MCF 10A (cell line): ENCODE measurements at places on chromosomes 6 and 20. TPM values are rescaled to one million over a fixed set of nuclear protein-coding genes. Genes with fewer than 3 reads are reported as not detected.

- peaks cover 6% of the 10 kb centered on the region for H3K4me1 ChIP-seq
- H3K36me3 ChIP-seq, result peaks cover 14% of the 10 kb centered on the region
- no peak overlapping the region for H3K4me3 ChIP-seq
- peak; percentile 24 for DNase-seq
- H3K27ac ChIP-seq, result no peak overlapping the region
Measured at GRCh38 chr6:157075549-157076450, 247.5 kb downstream of the TMEM242 start.

DNA sequence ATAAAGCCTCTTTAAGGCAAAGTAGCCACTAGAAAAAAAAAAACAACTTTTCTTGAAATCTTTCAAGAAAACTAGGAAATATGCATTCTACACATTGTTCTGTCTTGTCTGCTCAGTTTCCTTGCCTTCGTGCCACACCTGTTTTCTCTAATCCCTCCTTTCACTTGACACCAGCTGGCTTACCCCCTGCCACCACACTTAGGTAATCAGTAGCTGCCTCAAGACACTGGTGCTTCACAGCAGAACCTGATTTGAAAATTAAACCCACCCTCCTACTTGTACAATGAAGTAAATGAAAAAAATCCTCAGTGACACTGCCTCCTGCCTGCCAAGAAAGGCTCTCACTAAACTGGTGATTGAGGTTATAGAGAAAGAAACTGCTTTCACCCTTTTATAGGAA is 45.8 kb upstream of the SCML4 start:
- peaks cover 75% of the 10 kb centered on the region for H3K36me3 ChIP-seq
- H3K4me3 ChIP-seq, result no peak overlapping the region
- peaks cover 5% of the 10 kb centered on the region for H3K4me1 ChIP-seq

DNA sequence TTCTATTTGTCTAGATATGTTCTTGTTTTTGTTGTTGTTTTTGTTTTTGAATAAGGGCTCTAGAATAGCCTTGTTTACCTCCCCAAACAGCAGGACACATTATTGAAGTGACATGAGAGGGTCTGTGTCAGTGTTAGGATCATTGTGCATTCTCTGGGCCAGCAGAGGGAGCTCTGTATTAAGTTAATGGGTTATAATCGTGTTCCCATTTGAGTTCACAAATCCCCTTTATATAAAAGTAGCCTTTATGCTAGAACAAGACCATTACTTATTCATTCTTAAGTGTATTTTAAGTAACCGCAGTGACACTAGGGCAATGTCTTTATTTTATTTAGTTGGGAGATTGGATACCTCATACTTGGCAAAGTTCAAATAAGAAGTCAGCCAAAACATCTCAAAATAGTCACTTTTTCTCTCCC is 44.8 kb downstream of the STK4 start:
- peaks cover 22% of the 10 kb centered on the region for H3K4me1 ChIP-seq
- peaks cover 22% of the 10 kb centered on the region for H3K36me3 ChIP-seq
- peak overlapping the region; percentile 6 for H3K27ac ChIP-seq
- peak; percentile 75 for DNase-seq
- no peaks in the 10 kb centered on the region for H3K27me3 ChIP-seq

DNA sequence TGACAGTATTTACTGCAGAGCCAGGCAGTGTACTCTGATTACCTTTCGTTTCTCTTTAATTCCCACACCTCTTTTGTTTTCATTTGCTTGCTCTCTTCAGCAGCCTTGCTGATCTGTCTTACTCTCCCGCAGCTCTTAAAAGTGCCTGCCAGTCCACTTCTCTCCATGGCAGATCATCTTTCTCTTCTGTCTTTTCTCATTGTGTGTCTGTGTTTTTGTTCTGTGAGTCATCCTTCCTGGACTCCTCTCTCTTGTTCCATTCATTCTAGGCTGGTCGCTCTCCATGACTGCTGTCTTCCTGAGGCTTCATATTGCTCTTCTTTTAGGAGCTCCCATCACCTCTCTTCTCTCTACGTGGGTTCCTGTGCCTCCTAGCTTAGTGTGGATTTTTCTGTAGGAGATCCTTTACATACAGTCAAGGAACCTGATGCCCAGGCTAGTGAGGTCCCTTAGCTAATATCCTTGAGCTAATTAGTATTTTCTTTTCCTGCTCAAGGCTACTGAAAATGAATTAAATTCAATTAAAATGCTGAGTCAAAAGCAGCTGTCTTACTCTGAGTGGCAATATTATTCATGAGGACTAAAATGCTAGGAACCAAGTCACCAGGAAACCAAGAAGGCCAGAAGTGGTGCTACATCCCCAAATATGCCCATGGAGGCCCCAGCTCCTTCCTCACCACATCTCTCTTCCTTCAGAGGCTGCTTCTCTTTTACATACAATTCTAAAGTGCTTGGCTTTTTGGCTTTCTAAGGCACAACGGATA is 86.1 kb downstream of the SLX4IP start:
- peak overlapping the region; percentile 24 for H3K4me3 ChIP-seq
- peaks cover 4% of the 10 kb centered on the region for H3K36me3 ChIP-seq
- H3K27me3 ChIP-seq, result no peaks in the 10 kb centered on the region
- H3K4me1 ChIP-seq, result peaks cover 61% of the 10 kb centered on the region
- H3K27ac ChIP-seq, result peak overlapping the region; percentile 83
- DNase-seq, result peak; percentile 86

GRCh38 chr20:11372876-11373790 is 544.6 kb upstream of the BTBD3 start:
- no peaks in the 10 kb centered on the region for H3K27me3 ChIP-seq
- H3K4me1 ChIP-seq, result peaks cover 36% of the 10 kb centered on the region
- H3K36me3 ChIP-seq, result no peaks in the 10 kb centered on the region

GRCh38 chr6:96156425-96156824 is 140.7 kb downstream of the FUT9 start:
- no peak overlapping the region for H3K4me3 ChIP-seq
- H3K27me3 ChIP-seq, result peaks cover 39% of the 10 kb centered on the region

DNA sequence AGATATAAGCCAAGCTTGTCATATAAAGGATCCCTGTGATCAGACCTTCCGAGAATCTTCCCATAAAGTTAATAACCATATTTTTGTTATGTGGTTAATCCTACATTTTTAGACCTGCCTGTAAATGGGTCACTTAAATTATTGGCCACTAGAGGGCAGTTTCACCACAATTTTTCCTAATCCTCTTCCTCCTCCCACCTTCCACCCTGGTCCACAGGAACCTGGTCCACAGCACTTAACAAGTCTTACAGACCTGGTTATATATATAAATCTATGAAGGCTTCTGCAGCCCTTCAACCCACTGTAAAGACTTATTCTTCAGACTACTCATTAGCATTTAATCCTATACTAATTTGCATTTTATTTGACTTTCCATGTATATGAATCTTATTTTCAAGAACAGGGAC is 28.3 kb downstream of the MRS2 start:
- H3K4me3 ChIP-seq, result no peak overlapping the region
- H3K36me3 ChIP-seq, result peaks cover 7% of the 10 kb centered on the region
- H3K27ac ChIP-seq, result no peak overlapping the region
- peak; percentile 69 for DNase-seq
- no peaks in the 10 kb centered on the region for H3K27me3 ChIP-seq

GRCh38 chr6:39422238-39422637 is 99.7 kb upstream of the KCNK16 start:
- H3K36me3 ChIP-seq, result no peaks in the 10 kb centered on the region
- H3K27ac ChIP-seq, result peak overlapping the region; percentile 25
- DNase-seq, result no peak
- no peaks in the 10 kb centered on the region for H3K27me3 ChIP-seq
- H3K4me1 ChIP-seq, result peaks cover 29% of the 10 kb centered on the region

- no peak for DNase-seq
- H3K36me3 ChIP-seq, result no peaks in the 10 kb centered on the region
- peaks cover 5% of the 10 kb centered on the region for H3K4me1 ChIP-seq
- H3K27ac ChIP-seq, result no peak overlapping the region
- H3K4me3 ChIP-seq, result no peak overlapping the region
- H3K27me3 ChIP-seq, result no peaks in the 10 kb centered on the region
Measured at GRCh38 chr6:158662607-158662953, 12.7 kb downstream of the SYTL3 start.

RIMS1 gene
- not detected in 2 replicates for total RNA-seq

GRM1 gene
- total RNA-seq, result not detected in 2 replicates

SLC22A16 gene
- total RNA-seq, result not detected in 2 replicates
